Stimulated activated CD4-positive, alpha-beta T cell treated with anti-CD3 and anti-CD28 coated beads, Interleukin-12 subunit alpha, Interleukin-12 subunit beta, amount 100 ng/mL, for 48 hours (primary cell): ENCODE measurements at places on chromosomes 12 and 14.

DNA sequence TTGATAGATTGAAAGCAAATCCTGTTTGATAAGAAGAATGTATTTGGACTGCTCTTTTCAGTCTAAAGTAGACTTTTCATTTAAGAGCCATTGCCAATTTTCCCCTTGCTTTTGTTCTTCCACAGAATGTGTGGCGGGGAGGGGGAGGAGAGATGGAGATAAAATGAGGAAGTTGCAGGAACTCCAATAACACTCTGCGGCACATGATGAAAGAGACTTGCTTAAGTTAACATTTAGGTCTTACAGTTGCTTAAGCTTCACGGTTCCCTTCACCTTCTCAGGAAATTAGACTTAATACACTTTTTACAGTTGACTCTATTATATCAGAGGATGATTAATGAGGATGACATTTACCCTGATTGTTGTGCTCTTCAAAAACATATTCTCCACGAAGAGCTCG is 537.3 kb downstream of the TMTC2 start:
- no peak for DNase-seq

DNA sequence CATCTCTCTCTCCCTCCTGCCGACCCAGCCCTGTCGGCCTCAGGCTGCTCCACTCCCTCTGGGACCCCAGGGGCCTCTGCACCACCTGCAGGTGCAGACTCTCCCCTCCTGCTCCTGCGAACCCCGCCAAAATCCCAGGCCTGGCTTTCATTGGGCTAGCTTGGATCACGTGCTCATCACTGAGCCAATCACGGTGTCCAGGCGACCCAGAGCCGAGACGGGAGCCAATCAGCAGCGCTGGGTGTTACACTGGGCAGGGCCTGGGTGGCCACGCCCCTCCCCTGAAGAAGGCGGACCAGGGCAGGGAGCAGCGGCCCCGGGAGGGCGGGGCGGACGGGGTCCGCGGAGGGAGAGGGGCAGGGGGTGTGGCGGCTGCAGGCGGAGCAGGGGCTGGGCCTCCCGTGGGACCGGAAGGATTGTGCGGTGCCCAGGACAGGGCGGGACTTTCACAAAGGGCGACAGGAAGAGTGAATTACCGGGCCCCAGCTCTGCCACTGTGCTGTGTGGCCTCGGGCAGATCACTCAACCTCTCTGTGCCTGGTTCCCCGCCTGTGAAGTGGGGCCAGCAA is 66.6 kb upstream of the FBRSL1 start:
- no peak for DNase-seq

GRCh38 chr14:35506461-35506860 is 27.5 kb upstream of the INSM2 start:
- no peak for DNase-seq

- DNase-seq, result no peak
These were observed 4.8 kb upstream of the SCARB1 start for GRCh38 chr12:124868252-124869058.

- DNase-seq, result no peak
These were observed 928 bp downstream of the EFCAB11 start for GRCh38 chr14:89953602-89954001.

- DNase-seq, result peak; percentile 75
These were observed 311.9 kb downstream of the DUSP6 start for GRCh38 chr12:89040146-89040964.

DNA sequence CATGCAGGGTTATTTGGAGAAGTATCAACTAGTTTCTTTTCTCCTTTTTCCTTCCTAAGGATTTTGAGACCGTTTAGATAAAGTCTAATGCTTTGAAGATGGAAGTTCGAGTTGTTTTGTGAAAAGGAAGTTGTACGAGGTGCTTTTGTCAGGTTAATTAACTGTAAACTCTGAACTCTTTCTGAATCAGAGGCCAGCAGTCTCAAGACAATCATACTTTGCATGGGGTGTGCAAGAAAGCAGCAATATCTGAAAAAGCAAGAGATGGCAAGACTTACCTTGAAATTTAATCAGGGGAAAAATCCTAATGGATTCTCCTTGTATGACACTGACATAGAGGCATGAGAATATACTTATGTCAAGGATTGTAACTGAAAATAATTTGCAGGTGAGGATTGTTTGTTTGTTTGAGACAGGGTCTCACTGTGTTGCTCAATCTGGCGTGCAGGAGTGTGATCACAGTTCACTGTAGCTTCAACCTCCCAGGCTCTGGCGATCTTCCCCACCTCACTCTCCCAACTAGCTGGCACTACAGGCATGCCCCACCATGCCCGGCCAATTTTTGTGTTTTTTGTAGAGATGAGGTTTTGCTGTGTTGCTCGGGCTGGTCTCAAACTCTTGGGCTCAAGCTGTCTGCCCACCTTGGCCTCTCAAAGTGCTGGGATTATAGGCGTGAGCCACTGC is 170.2 kb upstream of the HMGA2 start:
- DNase-seq, result no peak

DNA sequence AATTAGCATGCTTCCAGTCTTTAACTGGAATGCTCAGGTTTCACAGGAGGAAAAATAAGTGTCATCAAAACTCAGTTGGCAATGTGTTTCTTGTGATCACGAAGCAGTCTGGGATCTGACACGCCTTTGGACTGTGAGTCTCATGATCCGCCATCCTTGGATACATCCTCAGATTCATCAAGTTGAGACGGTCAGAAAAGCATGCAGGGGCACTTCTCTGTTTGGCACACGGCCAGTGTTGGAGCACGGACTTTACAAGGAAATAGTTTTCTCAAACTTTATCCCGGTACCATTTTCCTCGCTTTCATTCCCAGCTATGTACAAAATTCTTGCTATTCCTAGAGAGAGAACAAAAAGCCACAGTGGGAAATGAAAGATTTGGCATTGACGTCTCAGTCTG is 88.4 kb upstream of the PARP11 start:
- DNase-seq, result no peak

- no peak for DNase-seq
These were observed 18.1 kb downstream of the MEG3 start for GRCh38 chr14:100844082-100844408.

DNA sequence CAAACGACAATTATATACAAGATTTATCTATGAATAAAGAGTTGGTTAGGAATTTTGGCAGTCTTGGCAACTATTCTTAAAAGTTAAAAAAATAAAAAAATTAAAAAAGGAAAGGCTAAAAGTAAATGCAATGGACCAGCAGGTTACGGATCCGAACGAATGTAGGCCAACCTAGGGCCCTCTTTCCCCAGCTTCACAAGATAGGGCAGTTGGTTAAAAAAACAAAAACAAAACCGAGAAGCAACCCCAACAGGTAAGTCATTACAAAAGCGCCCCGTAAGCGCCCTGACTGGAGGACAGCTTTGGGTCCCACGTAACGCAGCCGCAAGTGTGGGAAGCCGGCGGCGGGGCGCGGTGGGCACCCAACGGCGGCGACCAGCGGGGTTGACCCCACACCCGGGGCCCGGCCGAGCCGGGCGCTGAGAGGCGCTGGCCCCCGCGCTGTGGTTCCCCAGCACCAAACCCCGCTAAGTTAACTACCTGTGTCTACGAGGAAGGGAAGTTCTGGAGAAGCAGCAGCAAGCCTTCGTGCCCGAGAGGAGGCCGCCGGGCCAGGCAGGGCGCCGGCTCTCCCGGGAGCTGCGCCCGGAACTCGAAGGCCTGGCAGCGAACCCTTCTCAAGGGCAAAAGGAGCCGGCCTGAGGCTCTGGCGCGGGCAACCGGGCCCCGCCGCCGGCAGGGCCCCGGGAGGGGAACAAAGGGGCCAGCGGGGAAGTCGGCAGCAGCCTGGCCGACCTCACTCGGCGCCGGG is 882 bp downstream of the HECTD1 start:
- DNase-seq, result peak; percentile 47

GRCh38 chr14:102857444-102857843 is 65.0 kb upstream of the AMN start:
- no peak for DNase-seq

DNA sequence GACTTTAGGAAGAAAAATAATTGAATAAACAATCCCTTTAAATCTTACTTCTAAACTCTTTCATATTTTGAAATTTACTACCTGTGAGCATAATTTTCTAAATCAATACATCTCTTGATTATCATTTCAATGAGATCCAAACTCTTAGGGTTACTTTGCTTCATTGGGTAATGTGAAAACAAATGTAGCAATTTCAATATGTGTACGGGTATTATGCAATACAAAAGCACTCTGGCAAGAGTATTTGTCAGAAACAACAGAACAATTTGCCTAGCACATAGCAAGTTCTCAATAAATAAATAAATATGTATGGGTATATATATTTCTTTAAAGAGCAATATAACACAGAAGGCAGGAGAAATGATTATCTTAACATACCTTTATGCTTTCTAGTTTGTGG is 77.1 kb downstream of the PLEKHG7 start:
- DNase-seq, result no peak

DNA sequence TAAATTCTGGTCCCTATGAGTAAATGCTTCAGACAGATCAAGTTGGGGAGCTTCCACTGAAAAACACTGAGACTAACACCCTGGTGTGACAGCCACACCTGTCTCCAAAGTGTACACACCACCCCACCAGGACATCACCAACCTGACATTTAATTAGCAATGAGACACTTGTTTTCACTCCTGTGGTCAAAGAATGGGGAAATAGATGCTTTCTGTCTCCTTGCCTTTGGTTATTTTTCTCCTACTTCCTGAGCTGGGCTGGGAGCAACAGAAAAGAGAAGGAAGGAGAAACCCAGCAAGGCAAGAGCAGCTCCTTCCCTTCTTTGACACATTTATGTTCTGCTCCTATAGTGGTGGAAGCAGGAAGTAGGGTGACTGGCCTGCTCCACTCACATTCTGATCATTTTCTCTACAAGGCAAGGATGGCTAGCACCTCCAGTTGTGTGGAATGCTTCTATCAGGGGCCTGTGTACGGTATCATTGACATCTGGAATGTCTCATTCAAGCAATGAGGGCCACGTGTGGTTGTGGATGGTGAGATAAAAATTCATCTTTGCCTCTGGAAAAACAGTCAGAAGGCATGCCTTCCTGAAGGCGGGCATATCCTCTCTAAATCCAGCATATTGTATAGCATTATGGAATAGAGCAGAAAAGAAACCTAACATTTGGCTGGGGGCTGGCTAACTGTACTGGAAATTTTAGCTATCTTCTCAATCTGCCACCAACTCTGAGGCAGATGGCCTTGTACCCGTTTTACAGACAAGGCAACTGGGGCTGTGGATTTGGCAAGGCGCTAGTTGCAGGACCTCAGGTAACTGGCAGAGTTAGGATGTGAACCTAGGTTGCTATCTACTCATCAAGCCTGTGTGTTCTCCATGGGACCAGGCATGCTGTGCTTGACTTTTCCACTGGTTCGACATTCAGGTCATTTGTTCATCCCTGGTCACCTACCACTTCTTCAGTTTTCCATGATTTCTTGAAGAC is 24.8 kb upstream of the LGALS3 start:
- DNase-seq, result no peak

DNA sequence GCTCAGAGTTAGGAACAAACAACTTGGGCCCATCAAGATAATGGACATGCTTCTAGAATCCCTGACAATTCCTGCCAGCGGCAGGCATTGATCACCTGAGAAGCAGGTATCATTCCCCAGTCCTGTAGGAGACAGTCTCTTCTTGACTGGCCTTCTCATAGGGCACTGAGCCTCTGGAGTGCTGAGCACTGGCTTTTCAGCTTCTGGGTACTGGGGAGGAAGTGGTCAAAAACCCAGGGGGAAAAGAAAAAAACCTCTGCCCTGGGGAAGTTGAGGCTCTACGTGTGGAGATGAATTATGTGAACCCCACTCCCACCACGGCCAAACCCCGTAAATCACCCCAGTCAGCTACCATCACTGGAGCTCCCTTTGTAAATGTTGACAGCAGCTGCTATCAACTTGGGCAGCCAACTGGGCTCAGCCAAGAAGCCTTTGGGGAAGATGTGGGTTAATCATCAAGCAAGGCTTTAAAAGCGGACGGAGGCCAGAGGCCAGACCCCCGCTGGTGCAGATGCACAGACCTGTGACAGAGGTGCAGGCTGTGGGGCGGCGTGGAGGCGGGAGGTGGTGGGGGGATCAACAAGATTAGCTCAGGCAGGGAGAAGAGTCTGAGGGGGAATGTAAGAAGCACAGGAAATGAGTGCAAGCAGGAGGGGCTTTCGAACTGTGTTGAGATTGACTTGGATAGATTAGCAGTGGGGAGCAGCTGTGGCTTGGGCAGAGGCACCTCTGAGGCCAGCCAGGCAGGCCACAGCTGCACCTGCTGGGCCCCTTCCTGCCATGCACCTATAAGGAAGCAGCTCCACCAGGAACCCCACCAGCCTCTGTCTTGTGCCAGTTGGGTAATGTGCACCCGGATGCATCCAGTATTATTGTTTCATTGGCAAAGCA is 105.4 kb upstream of the HIF1A start:
- no peak for DNase-seq

- DNase-seq, result no peak
These were observed 42.1 kb downstream of the CIT start for GRCh38 chr12:119835068-119835467.

DNA sequence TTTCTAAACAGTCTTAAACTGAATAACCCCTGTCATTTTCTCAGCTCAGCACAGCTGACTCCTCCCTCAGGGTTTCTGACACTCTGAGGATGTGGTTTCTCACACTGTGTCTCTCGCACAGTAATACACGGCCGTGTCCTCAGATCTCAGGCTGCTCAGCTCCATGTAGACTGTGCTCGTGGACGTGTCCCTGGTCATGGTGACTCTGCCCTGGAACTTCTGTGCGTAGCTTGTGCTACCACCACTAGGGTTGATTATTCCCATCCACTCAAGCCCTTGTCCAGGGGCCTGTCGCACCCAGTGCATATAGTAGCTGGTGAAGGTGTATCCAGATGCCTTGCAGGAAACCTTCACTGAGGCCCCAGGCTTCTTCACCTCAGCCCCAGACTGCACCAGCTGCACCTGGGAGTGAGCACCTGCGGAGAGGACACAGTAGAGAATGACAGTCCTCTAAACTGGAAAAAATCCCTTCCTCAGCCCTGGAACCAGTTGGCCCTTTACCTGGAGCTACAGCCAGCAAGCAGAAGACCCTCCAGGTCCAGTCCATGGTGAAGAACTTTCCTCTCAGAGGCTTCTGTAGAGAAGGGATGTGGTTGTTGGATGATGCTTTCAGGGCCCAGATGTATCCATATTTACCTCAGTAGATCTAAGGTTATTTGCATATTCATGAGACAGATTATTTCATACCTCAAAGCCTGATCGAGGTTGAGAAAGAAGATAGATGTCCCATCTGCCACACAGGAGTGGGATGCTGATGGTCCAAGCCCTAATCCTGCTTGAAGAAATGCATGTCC is 984.8 kb downstream of the TMEM121 start:
- DNase-seq, result no peak

- no peak for DNase-seq
These were observed 78.0 kb downstream of the LRRC74A start for GRCh38 chr14:76904100-76904739.

DNA sequence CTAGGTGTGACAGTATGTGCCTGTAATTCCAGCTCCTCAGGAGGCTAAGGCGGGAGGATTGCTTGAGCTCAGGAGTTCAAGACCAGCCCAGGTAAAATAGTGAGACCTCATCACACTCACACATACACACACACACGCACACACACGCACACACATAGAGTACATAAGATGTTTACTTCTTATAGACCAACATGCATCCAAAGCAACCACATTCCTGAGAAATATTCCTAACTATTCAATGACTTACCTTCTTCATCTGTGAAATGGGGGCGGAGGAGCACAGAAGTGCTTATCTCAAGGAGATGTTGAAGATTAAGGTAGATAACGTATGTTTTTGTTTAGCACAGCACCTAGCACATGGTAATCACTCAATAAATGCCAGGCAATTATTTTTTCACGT is 6.4 kb downstream of the NDUFA12 start:
- DNase-seq, result no peak
